ENCODE measurements at places on chromosomes 1 and 21.

- DNase-seq: no peak
Measured at GRCh38 chr1:89975540-89976125, 19.3 kb upstream of the ZNF326 start.

DNA sequence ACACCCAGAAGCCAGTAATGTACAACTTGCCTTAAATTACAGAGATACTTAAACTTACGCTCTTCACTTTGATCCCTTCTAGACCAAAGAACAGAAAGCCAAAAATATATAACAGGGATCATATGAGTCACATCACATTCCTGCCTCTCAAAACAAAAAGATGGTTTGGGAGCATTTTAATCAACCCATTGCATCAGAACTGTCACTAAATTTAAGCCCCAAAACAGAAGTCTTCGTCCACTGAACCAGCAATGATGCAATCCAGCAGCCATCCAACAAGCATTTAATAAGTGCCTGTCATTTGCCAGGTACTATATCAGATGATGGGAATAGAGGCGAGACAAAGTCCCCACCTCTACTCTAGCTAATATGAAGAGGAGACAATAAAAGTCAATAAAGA is 42.7 kb upstream of the GLIS1 start:
- DNase-seq: no peak

- DNase-seq: no peak
Measured at GRCh38 chr1:83495560-83495959, 503.4 kb downstream of the TTLL7 start.

GRCh38 chr1:86277936-86278335 is 118.2 kb downstream of the ODF2L start:
- DNase-seq: no peak

- no peak for DNase-seq
Measured at GRCh38 chr1:206002871-206003801, at the start of gene RAB7B. Gene RAB7B, minus strand, starts transcription at chr1:206003395. Its CDS starts 9,260 bp downstream, at chr1:205994135.

DNA sequence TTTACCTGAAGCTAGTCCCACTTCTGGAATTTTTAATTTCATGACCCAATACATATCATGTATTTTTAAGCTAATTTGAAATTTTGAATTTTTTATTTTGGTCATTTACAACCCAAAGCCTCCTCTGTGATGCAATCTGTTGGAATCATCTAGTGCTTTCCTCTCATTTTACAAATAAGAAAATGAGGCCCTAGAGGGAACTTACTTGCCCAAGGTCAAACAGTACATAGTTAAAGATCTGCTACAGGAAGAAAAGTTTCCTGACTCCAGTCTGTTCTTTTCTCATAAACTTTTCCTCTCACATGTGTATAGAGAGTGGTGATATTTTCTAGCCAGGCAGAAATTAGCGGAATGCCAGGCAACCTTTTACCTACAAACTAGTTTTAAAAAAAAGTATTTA is 59.3 kb upstream of the DPT start:
- no peak for DNase-seq

- no peak for DNase-seq
Measured at GRCh38 chr21:33123374-33124123, 53.6 kb downstream of the OLIG1 start.

- DNase-seq: no peak
Measured at GRCh38 chr1:60394436-60394835, 320.9 kb upstream of the C1orf87 start.

GRCh38 chr1:41427122-41427913 is 57.2 kb downstream of the EDN2 start:
- no peak for DNase-seq

- DNase-seq: no peak
Measured at GRCh38 chr1:100750005-100750885, 30.7 kb downstream of the VCAM1 start.

GRCh38 chr1:25478633-25479032 is 47.9 kb downstream of the MACO1 start:
- DNase-seq: no peak

- no peak for DNase-seq
Measured at GRCh38 chr1:147753081-147753480, 7.3 kb downstream of the GJA5 start.

DNA sequence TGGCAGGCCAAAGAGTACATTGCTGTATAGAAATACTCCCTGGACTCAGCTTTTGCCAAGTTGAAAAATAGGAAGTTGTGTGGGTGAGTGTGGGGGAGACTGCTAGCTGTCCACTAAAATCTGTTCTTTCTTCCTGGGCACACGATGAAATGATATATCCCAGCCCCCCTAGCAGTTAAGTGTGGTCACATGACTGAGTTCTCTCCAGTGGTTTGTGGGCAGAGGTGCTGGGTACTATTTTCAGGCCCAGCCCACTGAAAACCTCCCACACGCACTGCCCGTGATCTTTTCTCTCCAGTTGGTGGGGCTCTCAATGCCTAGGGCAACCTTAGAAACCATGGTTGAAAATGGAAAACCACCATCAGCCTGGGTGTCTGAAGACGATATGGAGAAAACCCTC is 119.7 kb upstream of the LMO4 start:
- no peak for DNase-seq

- no peak for DNase-seq
Measured at GRCh38 chr1:204224655-204225054, 10.9 kb upstream of the GOLT1A start.

GRCh38 chr1:109989506-109990301 is 5.1 kb downstream of the AHCYL1 start:
- no peak for DNase-seq

DNA sequence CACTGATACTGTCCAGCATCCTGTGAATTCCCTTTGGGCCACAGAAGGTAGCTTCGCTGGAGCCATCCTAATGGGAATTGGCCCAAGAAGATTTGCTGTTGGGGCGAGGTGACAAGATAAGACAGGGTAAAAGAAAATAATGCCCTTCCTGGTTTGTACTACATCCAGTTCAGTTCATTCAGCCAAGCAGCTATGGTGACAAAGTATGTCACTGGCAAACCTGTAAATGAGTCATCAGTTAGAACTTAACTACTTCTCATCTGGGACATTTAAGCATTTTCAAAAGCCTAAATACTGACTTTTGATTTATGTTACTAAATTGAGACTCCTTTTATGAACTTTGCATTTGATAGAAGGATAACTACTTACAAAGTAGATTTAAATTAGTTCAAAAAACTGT is 54.2 kb downstream of the WDR64 start:
- no peak for DNase-seq

- no peak for DNase-seq
Measured at GRCh38 chr1:185957441-185958363, 223.5 kb downstream of the HMCN1 start.

- no peak for DNase-seq
Measured at GRCh38 chr1:118785246-118785645, 202.9 kb downstream of the TBX15 start.

GRCh38 chr1:54358503-54359168 is 47.6 kb downstream of the SSBP3 start:
- no peak for DNase-seq

GRCh38 chr1:231653632-231654031 is 27.0 kb downstream of the DISC1 start:
- DNase-seq: no peak

DNA sequence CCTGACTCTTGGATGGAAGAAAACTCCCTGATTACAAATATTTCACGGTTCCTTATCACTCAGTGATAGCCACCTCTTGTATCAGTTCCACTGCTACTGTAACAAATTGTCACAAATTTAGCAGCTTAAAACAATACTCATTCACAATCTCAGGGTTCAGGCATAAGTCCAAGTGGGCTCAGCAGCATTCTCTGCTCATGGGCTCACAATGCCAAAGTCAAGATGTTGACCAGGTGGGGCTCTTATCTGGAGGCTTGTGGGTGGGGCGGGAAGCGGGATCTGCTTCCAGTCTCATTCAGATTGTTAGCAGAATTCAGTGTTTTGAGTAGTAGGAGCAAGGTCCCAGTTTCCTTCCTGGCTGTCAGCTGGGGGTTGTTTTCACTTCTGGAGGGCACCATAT is 137.3 kb upstream of the FAM78B start:
- no peak for DNase-seq

DNA sequence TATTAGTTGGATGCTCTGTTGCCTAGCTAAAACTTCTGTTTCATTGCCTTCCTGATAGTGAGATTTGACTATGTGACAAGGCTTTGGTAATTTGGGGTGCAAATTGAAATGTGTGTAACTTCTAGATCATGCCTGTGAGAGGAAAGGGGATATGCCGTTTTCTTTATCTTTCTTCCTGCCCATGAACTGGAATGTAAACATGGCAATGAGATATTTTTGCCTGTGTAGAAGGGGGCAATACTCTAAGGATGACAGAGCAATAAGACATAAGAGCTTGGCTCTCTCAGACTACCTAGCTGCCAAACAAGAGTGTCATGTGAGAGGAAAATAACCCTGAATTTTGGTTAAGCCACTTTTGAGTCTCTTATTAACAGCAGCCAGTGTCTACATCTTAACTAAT is 49.7 kb downstream of the RAP1A start:
- no peak for DNase-seq

DNA sequence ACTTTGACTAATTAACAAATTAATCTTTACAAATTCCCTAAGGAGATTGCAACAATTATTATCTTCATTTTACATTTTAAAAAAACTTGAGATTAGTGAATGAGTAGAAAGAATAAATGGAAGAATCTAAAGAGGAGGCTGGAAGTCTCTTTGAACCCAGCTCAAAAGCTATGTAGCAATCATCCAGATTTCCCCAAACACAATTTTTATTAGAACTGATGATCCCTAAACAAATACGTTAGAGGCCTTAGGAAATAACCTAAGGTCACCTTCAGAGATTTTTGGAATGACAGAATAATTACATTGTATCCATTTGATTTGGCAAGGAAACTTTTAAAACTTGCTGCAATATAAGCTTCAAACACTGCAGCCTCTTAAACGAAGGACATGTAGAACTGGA is 242.4 kb upstream of the LYPLAL1 start:
- no peak for DNase-seq

GRCh38 chr1:159898527-159898926 is 1.4 kb downstream of the CFAP45 start:
- DNase-seq: no peak

DNA sequence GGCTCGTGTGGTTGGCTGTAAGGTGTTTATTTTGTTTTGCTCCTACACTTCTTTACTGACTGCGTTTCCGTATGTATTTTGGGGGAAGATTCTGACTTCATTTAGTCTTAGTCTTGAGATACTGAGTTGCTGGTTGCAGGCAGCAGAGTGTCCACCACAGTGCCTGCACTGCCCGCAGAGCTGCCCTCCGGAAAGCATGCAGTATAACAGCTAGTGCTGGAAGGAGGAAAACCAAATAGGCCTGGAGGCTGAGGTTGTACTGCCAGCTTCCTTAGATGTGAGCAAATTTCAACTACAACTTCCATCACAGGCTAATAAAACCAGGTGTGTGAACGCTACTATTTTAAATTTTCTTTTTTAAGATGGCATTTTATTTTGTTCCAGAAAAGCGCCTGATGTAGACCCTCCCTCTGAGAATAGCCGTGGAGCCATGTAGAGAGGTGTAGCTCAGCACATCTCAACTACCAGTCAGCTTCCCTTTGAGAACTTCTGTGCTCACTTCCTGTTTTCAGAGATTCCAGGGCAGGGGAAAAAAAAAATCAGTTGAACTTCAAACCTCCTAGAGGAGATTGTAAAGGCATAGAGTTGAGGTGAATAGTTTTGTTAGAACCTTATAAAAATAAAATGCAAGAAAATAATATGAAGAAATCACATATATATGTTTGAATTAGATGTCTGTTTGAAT is 17.6 kb downstream of the LMO4 start:
- DNase-seq: no peak

DNA sequence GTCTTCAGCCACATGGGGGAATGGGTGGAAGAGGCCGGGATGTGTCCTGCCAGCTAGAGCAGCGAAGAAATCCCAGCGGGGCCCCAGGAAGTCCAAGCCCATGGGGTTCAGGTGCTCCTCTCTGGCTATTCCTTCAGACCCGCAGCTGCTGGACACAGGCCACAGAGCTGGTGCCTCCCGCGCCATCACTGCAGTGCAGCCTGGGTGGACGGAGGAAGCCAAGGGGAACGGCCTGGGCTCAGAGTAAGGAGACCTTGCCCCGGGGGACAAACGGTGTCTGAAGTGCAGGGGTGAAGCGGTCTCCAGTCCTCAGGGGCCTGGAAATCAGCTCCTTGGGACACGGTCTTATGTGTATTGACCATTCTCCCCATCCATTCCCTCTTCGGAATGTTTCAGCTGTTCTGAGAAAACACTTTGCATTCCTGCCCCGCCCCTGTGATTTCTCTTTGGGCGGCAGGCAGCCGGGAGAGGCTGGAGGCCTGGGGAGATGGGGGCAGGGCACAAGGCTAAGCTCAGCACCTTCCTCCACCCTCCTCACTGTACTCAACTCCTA is 18.4 kb downstream of the MTHFR start:
- no peak for DNase-seq

- no peak for DNase-seq
Measured at GRCh38 chr1:217982331-217983050, 302.6 kb upstream of the RRP15 start.

DNA sequence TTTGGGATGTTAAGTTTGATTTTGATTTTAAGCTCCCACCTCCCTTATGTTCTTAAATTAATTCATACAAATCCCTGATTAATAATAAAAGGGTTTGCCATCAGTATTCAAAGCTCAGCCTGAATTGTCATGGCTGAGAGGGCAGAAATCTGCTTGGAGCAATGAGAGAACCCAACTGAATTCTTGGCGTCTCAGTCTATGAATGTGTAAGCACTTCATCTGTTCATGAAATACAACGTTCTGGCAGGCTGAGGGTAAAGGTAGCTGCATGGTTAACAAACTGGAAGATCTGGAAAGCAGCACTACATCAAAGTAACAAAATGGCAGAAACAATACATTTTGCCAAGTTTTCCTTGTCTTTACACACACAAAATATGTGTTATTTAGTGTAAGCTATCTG is 95.3 kb downstream of the ACBD6 start:
- no peak for DNase-seq

- no peak for DNase-seq
Measured at GRCh38 chr1:150543500-150544143, 5.6 kb upstream of the ADAMTSL4 start.

DNA sequence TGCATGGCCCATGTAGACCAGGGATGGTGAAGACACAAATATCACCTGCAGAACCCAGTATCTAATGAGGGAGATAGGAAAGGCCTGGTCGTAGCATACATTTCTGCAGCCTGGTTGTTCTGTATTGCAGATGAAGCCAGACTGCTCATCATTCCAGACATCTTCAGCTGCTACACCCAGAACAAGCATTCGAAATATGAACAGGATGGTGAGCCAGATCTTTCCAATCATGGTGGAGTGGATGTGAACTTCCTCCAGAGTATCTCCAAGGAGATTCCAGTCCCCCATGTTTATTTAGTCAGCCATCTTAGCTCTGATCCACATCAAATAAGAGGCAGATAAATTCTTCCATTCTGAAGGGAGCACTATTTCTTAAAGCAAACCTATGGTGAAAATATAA is 2.7 kb upstream of the MYCBP start:
- DNase-seq: no peak
